Pericardium fibroblast (primary cell): ENCODE measurements at places on chromosomes 5 and 9. TPM values are rescaled to one million over a fixed set of nuclear protein-coding genes. Genes with fewer than 3 reads are reported as not detected.

SMIM33 gene
- total RNA-seq: not detected in 2 replicates

TRIM23 gene
- total RNA-seq: 7.7 and 11.1 TPM in 2 replicates

FGF1 gene
- 0.26 and 2.0 TPM in 2 replicates for total RNA-seq

PCDHA4 gene
- total RNA-seq: 0.23 TPM in 1 of 2 replicates, not detected in the other

CLTA gene
- total RNA-seq: 354 and 431 TPM in 2 replicates
